NCI-H524 treated with DMSO at 0.1 percent for 48 hours (cell line): ENCODE measurements at places on chromosomes 4 and X.
A peak's percentile ranks its signal among the peaks of the same experiment; 100 is the strongest.

GRCh38 chr4:89719536-89720090 is 117.3 kb downstream of the SNCA start:
- DNase-seq = no peak

DNA sequence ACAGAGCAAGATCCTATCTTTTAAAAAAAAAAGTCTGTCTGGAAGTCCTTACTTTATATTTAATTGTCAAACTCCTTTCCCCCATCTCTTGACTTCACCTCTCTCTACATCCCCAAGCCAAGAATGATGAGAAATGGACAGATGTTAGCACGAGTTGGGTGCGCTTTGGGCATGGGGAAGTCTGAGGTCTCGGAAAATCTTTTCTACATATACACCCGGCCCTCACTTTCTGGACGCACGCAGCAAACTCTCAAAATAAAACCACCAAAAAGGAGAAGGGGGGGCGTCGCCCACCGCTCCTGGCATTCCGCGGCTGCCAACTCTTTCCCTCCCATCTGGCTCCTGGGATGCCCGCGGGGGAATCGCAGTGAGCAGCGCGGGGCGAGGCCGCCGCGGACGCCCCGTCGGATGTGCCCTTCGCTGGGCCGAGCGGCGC is 756 bp downstream of the IGFBP7 start:
- no peak for DNase-seq

GRCh38 chr4:3404546-3404945 is 37.2 kb upstream of the HGFAC start:
- no peak for DNase-seq

DNA sequence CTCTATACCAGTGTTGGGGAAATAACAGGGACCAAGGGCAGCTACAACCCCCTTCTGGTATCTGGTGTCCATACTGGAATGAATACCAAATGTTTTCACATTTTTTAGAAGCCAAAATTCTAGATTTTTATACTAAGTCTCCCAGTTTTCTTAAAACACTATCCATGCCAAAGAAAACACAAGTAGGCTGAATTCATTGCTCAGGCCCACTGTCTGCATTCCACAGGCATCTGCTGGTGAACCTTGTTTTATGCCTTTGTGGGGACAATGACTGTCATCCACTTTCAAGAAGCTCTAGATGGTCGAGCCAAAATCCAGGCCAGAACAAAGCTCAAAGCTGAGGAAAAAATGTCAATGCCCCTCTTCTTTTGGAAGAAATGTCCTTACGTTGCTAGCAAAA is 213.4 kb upstream of the RASGEF1B start:
- no peak for DNase-seq

GRCh38 chrX:85244450-85245211 is 840 bp downstream of the ZNF711 start:
- DNase-seq = peak; percentile 25

- no peak for DNase-seq
Observed at GRCh38 chr4:89837993-89838390, 1.0 kb upstream of the SNCA start.

DNA sequence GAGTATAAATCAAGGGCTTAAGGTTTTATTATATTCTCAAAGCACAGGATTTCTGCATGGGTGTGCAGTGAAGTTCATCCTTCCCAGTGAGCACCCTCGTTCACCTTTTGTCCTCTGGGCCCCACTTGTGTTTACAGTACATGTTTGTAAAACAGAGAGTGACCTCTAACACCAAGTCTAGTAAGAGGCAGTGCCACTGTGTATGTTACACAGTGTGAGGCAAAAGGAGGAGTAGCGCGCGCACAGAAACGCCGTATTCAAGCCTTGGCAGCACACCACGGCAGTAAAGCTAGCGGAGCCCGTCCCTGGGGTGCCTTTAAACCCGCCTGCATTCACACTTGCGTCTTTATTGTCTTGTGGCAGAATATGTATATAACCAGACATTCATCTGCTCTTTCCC is 51.9 kb downstream of the CCNI start:
- no peak for DNase-seq

DNA sequence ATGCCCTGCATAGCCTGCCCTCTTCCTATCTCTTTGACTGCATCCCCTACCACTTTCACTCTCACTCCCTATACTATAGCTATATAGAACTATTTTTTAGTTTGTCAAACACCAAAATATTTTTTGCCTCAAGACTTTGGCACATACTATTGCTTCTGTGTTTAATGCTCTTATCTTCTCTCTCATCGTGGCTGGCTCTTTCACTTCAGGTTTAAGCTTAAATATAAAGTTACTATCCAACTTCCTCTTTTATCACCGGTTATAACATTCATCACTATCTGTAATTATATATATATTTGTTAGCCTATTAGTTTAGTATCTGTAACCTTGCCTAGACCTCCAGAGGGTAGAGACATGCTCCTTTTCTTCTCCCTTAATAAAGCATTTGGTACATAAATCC is 11.5 kb upstream of the HMGB2 start:
- no peak for DNase-seq

- no peak for DNase-seq
Observed at GRCh38 chr4:51868449-51868847, 25.5 kb downstream of the DCUN1D4 start.

- no peak for DNase-seq
Observed at GRCh38 chr4:156293657-156294297, 340.1 kb upstream of the CTSO start.

DNA sequence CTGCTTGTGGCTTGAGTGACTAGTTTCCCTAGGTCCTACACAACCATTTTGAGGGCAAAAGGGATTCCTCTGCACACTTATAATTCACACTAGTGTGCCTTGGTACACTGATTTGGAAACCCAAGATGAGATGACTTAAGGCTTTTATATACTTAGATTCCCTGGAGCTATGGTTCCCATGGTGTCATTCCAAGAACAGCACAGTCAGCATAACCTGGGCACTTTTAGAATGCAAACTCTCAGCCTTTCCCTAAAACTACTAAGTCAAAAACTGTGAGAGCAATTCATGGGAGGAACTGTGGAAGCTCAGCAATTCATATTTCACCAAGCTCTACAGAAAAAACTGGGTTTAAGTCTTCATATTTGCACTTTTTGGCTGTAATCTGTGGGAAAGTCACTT is 38.0 kb upstream of the ZC4H2 start:
- DNase-seq = no peak

DNA sequence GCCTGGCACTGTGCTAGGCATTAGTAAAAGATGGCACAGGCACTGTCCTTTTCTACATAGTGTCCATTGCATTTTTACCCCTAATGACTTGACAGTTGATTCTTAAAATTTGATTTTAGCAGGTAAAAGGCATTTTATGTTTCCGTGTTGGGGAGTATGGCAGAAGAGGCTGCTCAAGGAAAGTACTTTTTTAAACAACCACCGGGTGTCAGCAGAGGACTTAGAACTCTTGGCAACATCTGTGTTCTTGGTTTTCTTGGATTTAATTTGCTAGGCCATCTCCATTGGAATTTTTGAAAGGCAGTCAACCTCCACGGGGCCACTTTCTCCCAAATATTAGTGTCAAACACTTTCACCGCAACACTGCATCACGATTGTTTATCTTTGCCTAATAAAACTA is 102.9 kb downstream of the TSPAN7 start:
- no peak for DNase-seq

DNA sequence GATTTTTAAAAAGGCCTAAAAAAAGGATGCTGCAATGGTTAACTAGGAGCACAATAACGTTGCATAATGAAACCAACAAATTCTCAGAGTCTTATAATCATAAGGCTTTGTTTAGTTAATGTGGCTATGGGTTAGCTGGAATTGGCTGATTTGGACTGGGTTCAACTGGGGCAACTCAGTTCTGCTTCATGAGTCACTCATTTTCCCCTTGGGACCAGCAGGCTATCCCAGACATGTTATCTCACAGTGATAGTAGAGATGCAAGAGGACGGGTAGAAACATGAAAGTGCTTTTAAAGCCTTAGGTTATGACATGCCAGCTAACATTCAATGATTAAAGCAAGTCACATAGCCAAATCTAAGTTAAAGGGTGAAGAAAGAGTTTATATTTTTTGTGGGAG is 189.2 kb upstream of the GK2 start:
- DNase-seq = no peak

DNA sequence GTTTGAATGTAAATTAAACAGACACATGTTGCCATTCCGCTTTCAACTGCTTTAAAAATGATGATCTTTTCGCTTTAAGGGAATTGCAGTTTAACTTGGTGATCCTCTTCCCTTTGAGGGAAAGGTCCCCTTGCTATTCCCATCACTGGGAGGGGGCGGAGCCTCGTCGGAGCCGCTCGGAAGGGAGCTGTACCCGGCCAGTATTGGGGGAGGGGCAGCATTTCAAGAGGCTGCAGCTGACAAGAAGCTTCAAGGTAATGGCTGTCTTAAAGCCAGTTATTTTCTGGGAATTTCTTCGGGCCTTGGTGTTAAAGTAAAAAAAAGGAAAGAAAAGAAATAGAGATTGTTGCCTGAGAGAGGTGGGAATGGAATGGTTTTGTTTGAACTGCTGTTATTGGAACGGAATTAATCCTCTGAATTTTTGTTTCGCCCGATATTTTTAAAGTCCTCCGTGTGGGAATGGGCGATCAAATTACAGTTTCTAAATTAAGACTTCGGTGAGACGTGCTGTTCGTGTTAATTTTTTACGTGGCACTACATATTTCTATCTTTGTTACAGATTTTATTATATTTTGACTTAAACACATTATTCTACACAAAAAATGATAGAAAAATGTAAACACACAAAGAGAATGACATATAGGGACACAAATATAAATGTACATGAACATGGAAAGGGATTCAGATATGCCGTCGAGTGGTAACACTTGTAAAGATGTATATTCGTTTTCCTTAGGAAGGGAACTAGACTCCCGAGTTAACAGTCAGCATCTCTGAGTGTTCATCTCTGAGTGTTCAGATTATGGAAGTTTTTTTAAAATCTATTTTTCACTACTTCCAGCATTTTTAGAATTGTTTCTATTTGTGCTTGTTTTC is 9.2 kb downstream of the PWWP3B start:
- peak; percentile 19 for DNase-seq

GRCh38 chrX:153449368-153450113 is 3.7 kb upstream of the TREX2 start:
- DNase-seq = no peak

- no peak for DNase-seq
Observed at GRCh38 chrX:41128955-41129354, 43.7 kb downstream of the USP9X start.

- no peak for DNase-seq
Observed at GRCh38 chr4:56026596-56026995, 77.9 kb downstream of the CEP135 start.

DNA sequence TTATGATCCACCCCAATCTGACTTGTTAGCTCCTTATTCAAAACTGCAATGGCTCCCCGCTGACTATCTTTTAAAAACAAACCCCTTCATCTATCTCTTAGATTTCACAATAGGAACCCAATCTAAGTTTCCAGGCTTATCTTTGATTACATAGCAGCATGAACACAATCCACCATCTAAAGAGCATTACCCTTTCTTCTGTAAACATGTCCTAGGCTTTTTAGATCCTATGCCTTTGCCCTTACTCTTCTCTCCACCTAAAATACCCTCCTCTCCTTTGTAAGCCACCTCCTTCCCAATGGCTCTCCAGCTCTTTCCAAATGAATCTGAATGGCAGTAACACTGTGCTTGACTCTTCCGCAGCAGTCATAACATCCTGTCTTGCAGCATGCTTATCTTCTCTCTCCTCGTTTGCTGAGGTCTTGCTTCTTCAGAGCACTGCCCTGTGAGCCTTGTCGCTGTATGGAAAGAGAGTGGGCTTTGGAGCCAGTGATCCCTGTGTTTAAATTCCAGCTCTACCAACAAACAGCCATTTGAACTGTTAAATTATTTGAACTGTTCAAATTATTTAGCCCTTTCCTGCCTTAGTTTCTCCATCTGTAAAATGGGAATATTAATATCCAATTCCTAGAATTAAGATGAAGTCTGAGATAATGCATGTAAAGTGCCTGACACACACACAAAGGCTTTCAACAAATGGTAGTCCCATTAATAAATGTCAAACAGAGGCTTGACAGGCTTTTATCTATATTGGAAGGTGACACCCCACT is 16.2 kb upstream of the TSPAN5 start:
- DNase-seq = no peak

GRCh38 chr4:77819843-77820648 is 878 bp upstream of the CNOT6L start:
- no peak for DNase-seq

GRCh38 chr4:176198316-176198903 is 3.0 kb upstream of the SPATA4 start:
- no peak for DNase-seq

GRCh38 chr4:61451935-61452334 is 251.8 kb downstream of the ADGRL3 start:
- no peak for DNase-seq

DNA sequence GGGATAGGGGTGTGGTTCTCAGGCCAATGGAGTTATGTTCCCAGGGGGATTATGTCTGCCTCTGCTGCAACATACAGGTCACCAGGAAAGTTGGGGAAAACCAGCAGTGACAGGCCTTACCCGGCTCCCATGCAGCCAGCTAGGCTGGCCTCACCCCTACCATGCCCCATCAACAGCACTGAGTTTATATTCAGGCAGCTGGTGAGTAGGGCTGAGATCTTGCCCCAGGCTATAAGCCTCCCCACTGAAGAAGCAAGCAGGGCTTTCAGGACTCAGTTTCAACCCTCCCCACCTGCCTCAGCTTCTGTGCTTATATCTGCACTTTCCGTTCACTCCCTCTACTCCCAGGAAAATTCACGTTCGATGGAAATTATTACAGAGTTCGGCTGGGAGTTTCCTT is 122.4 kb upstream of the PGRMC2 start:
- no peak for DNase-seq

DNA sequence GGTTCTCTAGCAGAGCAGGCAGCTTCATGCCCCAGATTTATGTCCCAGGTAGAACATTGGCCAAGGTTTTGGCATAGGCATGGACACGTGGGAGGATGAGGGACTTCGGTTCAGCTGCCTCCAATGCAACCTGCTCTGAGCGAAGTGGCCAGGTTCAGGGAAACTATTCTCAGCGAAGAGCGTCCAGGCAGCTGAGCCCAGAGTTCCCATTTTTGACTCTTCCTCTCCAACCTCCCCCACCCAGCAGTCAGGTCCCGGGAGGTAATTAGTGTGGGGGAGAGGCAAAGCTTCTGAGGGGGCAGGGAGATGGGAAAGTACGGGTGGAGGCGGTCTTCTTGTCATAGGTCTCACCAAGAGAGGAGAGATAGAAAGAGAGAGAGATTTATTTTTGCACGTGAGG is 1.0 kb downstream of the GABRA4 start:
- DNase-seq = no peak

GRCh38 chr4:113069212-113069892 is 19.9 kb downstream of the ANK2 start:
- no peak for DNase-seq

DNA sequence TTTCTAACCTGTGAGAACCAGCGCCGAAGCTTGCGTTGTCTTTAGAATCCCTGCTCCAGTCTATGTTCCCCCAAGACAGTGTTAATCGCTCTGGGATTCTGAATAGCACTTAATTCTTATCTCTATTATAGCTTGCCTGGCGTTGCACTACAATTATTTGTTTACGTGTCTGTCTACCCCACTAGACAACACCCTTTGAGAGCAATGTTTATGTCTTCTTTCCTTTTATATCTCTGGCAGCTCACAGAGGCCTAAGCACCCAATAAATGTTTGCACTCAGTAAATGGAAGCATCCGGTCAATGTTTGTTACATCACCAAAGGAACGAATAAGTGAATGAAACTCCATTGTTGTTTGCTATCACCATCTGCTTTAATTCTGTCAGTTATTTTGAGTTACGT is 4.8 kb upstream of the NHS start:
- no peak for DNase-seq

GRCh38 chrX:97616883-97617530 is 733.3 kb downstream of the RPA4 start:
- no peak for DNase-seq

GRCh38 chr4:38868059-38868960 is 704 bp downstream of the FAM114A1 start:
- DNase-seq = no peak
